Activated T-helper 1 cell treated with anti-CD3 and anti-CD28 coated beads, Interleukin-2, amount 50 U/mL, for 16 hours (primary cell): ENCODE measurements at places on chromosomes 1 and 21.

DNA sequence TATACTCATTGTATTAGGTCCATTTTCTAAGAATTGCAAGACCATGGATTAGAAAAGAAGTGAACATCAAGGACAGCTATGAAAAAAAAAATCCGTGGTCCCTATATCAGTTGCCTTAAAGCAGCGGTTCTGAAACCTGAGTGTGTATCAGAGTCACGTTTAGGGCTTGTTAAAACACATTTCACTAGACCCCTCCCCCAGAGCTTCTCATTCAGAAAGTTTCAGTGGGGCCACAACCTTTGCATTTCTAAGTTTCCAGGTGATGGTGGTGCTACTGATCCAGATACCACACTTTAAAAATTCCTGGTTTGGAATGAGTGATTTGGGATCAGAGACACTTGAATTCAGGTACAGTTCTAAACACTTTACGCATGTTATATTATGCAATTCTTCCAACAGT is 96.1 kb upstream of the PRMT6 start:
- no peak for DNase-seq

DNA sequence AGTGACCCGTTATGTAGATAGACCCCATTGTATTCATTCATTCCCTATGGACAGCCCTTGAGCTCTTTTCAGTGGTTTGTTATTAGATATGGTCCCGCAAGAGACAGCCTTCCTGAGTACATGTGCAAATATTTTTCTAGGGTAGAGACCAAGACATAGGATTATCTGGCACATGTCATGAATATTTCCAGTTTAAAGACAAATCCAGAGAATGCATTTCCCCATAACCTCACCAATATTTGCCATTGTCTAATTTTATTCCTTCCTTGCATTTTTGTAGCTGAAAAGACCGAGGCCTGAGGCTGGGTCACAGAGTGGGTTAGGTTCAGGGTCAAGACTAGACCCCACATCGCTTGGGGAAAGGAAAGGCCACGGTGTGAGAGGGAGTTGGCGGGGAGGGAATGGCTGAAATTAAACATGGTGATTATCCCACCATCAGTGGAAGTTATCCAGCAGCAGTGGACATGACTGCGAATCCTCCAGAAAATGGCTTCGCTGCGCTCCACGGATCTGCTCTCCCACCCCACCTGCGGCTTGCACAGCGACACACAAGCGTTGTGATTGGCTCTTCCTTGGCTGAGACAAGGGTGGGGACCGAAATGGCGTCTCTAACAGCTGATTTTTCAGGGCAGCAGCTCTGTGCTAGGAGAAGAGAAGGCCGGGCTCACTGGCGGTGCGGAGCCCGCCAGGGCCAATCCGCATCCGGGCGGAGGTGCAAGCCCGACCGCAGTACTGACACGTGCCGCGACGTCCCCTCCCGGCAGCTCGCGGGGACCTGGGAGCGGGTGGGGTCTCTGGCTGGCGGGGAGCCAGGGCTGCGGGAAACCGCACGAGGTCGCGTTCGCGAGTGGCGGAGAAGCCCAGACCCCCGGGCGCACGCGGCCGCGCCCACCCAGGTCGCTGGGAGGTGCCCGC is 16.1 kb upstream of the STMN1 start:
- DNase-seq: peak; percentile 3

- no peak for DNase-seq
These were observed 12.8 kb downstream of the LDLRAP1 start for GRCh38 chr1:25556132-25556670.

DNA sequence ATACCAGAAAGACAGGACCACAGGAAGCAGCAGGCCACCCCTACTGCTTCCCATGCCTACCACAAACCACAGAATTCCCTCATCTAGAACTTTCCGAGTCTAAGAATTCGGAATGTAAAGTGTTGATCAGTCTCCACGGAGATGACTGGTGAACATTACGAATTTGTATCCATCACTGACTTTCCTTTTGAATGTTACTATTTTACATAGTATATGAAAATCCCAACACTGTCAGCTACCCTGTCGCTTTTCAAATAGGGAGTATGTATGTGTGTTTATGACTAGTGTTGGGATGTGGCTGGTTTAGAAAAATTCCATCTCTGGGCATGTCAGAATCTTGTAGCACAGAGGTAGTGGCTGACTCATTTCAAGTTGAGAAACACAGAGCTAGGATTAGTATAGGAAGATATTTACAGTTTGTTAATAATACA is 118.2 kb downstream of the COQ8A start:
- no peak for DNase-seq

DNA sequence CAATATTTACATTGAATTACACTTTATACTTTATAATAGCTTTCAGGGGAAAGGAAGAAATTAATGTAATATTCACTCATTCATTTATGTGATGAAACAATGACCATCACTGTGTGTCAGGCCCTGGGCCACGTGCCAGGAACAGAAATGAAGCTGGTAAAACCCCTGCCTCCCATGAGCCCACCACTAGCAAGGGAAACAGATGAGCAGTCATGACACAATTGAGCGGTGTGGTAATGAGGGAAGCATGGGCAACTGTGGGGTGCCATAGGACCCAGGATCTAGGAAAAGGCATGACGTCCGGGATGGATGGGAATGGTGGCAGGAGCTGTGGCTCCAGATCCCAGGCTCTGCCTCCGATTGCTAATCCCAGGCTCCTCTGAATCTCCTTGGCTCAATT is 17.0 kb upstream of the SLC5A9 start:
- no peak for DNase-seq

GRCh38 chr1:156586323-156586722 is 5.3 kb upstream of the NAXE start:
- no peak for DNase-seq

GRCh38 chr1:3593745-3594144 is 17.6 kb downstream of the MEGF6 start:
- DNase-seq: no peak

DNA sequence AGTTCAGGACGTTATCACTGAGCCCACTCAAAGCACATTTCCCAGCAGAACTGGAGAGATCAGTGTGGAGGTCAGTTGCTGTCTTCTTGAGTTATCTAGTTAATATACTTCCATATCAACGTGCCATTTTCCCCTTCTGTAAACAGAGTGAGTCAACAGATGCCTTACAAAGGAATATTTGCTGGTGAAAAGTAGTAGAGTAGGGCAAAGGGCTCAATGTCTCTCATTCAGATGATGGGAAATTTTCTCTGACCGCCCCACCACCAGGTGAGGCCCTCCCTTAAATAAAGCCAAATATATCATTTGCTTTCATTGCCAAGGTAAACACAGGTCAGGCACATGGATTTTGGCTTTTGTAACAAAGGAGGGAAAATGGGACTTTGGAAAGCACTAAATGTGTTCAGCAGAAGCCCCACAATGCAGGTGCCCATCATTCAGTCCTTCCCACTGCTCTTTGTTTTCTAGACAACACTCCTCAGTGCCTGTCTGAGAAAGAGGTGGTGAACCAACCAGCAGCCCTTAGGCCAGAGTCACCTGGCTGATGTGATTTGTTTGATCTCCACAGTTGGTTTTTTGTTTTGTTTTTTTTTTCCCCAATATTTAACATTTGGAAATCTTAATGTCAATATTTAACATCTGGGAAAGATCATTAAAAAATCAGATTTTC is 40.5 kb upstream of the SAMD13 start:
- no peak for DNase-seq

- DNase-seq: no peak
These were observed 10.3 kb upstream of the SLC30A10 start for GRCh38 chr1:219938706-219939105.

DNA sequence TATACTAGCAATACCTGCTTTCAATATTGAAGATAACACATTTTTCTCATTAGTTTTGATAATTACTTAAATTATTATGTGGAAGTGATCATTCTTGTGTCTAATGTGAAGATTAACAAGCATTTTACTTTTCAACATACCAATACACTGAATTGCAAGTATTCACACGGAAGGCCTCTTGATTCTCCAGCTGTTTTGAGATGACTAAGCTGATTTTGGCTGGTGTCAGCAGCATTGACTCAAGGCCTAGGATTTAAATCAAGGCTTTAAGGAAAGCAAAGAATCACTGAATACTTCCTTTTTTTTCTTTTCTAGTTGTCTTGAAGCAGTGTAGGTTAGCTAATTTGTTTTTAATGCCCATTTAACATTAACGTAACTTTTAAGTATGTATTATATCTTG is 373.7 kb downstream of the SRGAP2C start:
- no peak for DNase-seq

- DNase-seq: no peak
These were observed 12.8 kb downstream of the ABCG1 start for GRCh38 chr21:42231756-42232155.

DNA sequence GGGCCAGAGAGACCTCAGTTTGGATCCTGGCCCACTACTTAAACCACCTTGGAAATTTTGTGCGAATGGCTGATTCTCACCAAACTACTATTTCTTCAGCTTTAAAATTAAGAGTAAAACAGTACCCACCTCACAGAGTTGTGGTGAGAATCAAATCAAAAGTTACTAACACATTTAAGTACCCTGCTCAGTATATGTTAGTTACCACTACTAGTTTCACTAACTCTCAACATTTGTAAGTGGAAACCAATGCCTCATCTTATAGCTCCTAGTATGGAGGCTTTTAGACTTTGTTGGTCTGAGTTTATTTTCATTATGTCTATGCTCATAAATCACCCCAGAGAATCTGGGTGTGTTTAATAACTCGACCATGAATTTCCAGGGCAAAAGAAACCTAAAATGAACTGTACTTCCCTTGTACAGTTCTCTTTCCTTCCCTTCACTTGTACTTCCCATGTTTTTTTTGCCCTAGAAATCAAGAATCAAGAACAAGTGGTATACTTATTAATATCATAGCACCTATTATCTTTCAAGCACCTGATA is 11.6 kb upstream of the SERBP1 start:
- no peak for DNase-seq

GRCh38 chr1:212605441-212606394 is 2.8 kb upstream of the ATF3 start:
- no peak for DNase-seq

DNA sequence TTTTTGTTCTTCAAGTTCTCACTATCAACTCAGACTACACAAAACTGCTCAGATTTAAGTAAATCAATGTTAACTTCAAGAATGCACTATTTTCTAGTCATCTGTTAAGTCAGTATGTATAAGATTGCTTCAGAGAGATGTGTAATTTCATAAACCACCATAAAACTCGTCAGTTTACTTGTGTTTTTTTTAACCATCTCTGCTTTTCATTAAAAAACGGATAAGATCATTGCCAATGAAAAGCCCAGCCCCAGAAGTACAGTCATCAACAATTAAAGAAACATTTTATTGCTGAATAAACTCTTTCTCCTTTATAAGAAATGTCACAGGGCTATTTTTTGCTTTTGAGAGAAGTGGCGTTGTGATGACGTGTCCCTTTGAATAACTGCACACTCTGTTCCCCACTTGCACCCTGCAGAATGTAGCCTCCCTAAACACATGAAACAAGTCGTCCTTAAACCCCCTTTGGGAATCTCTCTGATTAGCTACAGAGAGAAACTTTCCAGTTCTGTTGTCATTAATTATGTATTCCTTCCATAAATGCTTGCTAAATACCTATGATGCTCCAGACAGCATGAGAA is 202.7 kb upstream of the FOXD3 start:
- DNase-seq: no peak

DNA sequence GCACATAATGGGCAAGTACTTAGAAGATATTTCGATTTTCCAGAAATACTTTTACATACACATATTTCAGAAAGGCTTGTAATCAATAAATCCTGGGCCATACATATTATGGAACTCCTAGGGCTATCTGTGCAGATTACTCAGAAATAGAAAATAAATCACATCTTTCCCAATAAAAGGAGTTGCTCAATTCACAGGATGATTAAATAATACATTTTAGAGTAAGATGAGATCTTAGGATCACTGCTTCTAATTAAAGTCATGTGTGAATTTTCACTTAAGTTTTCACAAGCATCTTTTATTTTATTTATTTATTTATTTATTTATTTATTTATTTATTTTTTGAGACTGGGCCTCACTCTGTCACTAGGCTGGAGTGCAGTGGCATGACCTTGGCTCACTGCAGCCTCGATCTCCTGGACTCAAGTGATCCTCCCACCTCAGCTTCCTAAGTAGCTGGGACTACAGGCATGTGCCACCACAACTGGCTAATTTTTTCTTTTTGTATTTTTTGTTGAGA is 144.2 kb downstream of the HIVEP3 start:
- DNase-seq: no peak
